ENCODE measurements at places on chromosomes 3 and 15.
A peak's percentile ranks its signal among the peaks of the same experiment; 100 is the strongest.

- DNase-seq: no peak
Observed at GRCh38 chr3:11154036-11154952, at the start of gene HRH1. HRH1 (plus strand) TSS chr3:11154493; CDS start chr3:11259038, 104,545 bp downstream.

- DNase-seq: peak; percentile 58
Observed at GRCh38 chr3:113242096-113242581, 30.8 kb downstream of the BOC start.

DNA sequence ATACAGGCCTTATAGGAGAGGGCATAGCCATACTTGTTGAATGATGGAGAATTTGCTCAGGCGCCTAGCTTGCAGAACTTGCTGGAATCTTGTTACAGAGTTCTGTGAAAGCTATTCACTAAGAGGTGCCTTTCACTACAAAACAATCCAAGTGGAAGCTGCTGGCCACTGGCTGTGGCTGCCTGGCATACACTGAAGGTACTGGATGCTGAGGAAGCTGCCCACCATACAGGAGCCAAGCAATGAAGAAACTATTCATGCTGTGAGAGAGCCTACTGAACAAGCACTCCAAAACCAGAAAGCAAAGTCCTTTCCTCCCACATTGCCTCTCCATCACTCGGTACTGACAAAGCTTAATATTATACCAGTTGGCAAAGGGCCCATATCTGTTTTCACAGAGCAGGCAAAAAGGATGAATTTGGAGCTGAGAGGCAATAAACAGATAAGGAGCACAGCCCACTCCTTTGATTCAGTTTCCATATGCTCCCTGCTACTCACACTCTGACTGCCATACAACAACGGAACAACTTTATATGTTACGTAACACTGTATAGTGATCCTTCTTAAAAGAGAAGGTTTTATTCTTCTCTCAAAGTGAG is 192.6 kb upstream of the ALCAM start:
- DNase-seq: no peak

DNA sequence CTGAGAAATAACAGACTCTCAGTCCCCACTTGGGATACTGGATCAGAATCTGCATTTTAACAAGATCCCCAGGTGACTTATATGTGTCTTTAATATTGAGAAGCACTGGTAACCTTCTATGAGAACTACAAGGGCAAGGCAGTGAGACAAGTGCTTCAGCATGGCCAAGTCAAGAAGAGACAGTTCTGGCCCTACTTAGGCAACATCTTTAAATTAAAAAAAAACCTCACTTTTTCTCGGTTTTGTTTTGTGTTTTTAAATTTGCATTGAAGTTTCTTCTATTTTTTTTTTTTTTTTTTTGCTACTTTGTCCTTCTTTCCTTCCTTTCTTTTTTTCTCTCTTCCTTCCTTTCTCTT is 42.5 kb upstream of the SPTSSB start:
- DNase-seq: no peak

DNA sequence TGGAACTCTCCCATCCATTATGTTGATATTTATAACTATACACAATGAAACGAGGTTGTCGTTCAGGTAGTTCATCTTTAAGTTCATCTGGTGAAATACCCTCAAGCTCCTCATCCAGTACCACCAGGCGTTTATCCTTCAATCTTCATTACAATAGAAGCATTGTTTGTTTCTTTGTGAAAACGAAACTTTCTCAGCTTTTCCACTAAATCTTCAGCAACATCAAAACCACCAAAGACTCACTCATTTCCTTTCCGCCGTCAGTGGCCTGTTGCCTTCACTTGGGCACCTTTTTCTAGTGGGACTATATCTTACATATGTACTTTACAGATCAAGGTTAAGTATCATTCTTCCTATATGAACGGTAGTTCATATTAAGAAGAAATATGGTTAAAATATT is 44.1 kb upstream of the TFG start:
- DNase-seq: no peak

- no peak for DNase-seq
Observed at GRCh38 chr3:139794469-139795265, 116.9 kb upstream of the NMNAT3 start.

- no peak for DNase-seq
Observed at GRCh38 chr15:90870354-90871138, 2.2 kb downstream of the FURIN start.

DNA sequence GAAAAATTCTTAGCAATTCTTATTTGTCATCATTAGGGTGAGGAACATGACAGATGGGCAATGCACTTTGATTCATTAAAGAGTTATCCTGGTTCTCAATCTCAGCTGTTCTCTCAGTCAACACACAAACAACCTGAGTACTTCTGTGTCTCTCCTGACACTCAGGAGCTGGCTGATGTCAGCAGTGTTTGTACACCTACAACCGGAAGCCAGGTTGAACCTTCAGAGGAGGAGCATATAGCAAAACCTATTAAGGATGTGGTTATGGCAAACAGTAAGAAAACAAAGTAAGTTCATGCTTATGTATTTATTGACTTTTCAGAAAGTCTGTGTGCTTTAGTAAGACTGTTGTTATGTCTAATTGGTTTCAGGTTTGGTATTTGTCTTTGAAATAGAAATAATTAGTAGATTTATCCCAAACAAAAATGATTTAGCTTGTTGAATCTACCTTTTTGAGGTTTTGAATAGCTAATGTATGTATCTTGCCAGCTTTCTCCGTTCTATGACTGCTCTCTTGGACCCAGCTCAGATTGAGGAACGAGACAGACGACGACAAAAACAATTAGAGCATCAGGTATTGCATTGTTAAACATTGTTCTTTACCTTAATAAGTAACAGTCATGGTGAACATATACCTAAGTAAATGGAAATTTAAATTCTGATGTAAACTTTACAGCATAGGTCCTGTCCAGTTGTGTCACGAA is 36.6 kb downstream of the CCDC66 start:
- no peak for DNase-seq

GRCh38 chr15:53218666-53219580 is 428.8 kb upstream of the ONECUT1 start:
- no peak for DNase-seq

DNA sequence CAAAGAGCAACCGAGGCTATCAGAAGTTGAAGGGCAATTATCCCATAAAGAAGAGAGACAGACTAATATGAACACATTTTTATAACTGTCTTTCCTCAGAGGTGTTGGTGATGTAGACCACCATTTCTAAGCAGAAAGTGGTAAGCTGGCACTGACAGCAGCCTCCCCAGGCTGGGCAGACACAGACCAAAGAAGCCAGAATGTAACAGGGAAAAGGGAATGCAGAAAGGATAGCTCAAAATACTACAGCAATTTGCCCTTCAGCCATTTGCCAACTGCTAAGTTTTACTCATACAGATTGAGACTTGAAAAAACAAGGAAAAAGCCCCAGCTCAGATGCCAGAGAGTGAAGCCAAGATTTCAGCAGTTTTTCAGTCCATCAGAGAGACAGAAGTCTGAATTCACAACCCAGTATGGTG is 73.5 kb upstream of the ABI3BP start:
- DNase-seq: peak; percentile 71

DNA sequence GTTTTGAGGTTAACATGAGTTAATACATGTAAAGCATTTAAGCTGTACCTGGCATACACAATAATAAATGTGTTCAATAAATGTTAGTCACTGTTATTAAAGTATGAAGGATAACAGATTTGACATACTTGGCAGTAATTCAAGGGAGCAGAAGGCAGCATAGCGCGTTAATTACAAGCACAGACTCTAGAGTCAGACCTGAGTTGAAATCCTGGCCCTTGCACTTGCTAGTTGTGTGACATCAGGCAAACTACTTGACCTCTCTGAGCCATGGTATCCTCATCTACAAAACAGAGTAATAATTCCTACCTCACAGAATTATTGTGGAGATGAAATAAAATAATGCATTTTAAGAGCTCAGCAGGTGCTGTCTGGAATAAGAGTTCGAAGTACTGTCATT is 5.4 kb downstream of the IFT122 start:
- DNase-seq: no peak

DNA sequence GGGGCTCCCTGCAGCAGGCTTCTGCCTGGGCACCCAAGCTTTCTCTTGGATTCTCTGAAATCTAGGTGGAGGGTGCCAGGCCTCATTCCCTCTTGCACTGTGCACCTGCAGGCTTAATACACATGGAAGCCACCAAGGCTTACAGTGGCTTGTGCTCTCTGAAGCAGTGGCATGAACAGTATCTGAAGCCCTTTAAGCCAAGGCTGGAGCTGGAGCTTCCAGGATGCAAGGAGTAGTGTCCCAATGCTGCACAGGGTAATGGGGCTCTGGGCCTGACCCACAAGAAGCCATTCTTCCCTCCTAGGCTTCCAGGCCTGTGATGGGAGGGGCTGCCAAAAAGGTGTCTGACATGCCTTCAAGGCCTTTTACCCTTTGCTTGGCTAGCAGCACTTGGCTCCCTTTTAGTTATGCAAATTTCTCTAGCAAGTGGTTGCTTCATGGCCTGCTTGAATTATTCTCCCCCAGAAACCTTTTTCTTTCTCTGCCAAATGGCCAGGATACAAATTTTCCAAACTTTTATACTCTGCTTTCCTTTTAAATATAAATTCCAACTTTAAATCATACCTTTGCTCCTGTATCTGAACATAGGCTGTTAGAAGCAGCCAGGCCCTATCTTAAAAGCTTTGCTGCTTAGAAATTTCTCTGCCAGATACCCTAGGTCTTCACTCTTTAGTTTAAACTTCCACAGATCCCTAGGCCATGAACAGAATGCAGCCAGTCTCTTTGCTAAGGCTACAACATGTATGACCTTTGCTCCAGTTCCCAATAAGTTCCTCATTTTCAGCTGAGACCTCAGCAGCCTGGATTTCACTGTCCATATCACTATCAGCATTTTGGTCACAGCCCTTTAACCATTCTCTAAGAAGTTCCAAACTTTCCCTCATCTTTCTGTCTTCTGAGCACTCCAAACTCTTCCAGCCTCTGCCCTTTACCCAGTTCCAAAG is 201.1 kb upstream of the LRRFIP2 start:
- DNase-seq: no peak

Measured in stromal cell of bone marrow (primary cell).